ELF-1 (cell line): ENCODE measurements at places on chromosomes 11 and 22.
A peak's percentile ranks its signal among the peaks of the same experiment; 100 is the strongest.

DNA sequence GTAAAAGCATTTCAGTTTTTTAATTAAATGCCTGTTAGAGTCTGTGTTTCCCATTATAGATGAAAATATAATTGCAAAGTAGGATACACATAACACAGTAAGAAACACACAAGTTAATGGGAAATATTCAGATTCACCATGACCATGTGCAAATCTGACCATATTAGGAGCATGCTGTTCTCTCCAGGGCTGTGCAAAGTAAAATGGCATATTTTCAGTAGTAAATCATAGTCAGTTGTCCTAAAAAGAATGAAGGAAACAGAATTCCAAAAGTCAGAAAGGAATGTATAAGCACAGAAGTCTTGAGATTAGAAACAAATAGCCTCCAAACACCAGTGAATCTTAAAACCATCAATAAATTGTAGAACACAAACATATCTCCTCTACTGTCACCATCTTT is 44.4 kb downstream of the CNTN5 start:
- no peak for DNase-seq

DNA sequence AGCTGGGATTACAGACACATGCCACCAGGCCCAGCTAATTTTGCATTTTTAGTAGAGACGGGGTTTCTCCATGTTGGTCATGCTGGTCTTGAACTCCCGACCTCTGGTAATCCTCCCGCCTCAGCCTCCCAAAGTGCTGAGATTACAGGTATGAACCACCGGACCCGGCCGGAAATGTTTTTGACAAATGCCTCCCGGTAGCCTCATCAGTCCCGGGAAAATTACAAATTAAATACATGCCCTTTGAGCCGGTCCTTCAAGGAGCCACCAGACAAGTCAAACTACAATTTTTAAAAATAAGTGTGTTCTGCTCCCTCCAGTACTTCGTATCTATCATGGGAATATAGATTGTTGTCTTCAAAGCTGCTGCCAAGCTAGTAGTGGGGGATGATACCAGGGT is 17.5 kb downstream of the WBP2NL start:
- no peak for DNase-seq

GRCh38 chr22:27420817-27421361 is 380.7 kb downstream of the MN1 start:
- DNase-seq = peak; percentile 52

GRCh38 chr11:23205156-23205871 is 345.0 kb upstream of the CCDC179 start:
- DNase-seq = no peak

DNA sequence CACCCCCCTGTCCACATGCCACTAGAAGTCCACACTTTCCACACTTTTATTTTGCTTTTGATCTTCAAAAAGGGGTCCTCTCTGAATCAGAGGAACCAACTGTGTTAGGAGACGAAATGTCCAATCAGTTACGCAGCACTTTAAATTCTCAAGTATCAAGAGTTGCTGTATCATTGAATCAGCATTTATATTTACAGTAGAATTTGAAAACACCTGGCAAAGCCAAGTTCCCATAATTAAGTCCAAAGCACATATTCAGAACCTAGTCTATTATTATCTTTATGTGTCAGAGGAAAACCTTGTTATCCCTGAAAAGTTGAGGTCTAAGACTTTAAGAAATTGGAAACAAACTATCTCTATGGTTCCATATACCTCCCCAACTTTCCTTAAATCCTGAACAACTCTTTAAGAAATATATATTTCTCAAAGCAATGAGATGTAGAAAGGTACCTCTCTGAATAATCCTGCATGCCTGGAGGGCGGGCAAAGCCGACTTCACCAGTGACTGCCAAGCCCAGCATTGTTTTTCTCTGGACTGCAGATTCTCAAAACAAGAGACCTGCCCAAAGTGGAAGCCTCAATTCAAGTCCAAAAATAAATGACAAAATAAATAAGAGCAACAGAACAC is 75.9 kb upstream of the ARFGAP3 start:
- no peak for DNase-seq

DNA sequence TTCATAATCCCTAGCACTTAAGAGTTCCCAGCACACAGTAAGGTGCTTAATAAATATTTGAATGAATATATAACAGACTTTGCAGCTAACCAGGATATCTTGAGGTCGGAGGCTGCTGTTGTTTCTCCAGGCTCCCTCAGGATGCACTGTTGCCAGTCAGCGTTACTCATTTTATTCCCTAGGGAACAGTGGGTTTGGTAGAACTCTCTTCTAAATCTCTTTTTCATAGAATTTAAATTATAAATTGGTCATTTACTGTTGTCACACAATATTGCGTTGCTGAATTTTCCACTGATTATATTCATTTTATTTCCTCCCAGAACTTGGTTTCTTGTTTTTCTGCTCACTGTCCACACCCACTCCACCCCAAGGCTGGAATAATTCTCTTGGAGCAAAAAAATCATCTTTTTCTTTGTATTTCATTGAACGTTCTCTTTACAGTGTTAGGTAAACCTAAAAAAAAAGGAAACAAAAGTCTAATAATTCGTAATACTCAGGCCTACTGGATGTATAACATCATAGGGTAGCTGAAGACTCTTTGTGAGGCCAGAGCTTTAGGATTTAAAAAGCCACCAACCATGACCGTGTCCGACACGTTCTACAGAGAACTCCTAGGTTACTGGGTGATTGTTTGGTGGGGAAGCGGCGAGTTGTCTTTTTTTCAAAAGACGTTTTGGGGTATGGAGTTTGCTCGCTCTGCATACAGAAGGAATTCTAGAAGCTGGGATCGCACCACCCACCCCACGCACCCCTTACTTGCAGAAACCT is 766 bp upstream of the CAPRIN1 start:
- no peak for DNase-seq

DNA sequence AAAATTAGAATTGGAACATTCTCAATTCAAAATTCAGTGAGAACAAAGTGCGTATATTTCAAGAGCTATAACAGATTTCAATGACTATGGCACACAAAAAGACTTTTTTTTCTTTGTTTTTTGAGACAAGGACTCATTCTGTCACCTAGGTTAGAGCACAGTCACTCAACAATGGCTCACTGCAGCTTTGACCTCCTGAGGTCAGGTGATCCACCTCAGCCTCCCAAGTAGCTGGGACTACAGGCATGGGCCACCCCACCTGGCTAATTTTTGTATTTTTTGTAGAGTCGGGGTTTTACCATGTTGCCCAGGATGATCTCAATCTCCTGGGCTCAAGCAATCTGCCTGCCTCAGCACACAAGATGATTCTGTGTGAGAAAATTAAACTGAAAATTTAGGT is 51.5 kb downstream of the PIK3C2A start:
- no peak for DNase-seq

DNA sequence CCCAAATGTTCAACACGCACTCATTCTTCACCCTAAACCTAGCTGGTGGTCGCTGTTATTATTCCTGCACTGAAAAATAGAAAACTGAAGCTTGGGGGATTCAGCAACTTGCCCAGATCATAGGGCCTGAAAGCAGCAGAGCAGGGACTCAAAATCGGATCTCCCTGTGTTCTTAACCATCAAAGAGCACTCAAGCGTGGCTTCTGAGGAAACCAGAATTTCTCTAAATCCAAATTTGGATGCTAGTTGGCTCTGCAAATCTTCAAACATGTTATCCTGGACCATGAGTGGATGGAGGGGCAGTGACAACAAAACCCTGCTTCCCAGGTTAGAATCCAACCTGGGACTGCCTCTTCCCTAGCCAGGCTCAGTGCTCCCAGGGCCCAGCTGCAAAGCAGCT is 11.6 kb upstream of the ARAP1 start:
- DNase-seq = no peak

- DNase-seq = no peak
Observed at GRCh38 chr11:104003491-104003890, 32.9 kb upstream of the DDI1 start.

GRCh38 chr11:10561043-10561818 is 7.2 kb downstream of the LYVE1 start:
- no peak for DNase-seq

- DNase-seq = no peak
Observed at GRCh38 chr11:129613071-129613470, 202.6 kb upstream of the TMEM45B start.

DNA sequence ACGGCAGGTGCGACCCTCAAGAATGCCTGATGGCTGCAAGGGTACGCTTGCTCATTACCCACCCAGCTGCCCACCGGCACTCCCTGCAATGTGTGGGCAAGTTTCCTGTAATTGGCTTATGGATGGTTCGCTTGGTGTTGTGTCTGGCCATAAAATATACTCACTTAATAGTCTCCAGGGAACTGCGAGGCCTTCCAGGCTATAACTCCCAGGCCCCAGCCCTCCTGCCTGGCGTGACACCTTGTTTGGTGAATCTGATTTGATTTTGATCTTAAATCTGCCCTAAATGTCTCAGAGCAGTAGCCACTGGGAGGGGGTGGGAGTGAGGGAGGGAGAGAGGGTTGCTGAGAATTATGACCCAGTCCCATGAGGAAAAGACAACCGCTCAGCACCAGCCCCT is 572.2 kb downstream of the BUD13 start:
- DNase-seq = no peak

DNA sequence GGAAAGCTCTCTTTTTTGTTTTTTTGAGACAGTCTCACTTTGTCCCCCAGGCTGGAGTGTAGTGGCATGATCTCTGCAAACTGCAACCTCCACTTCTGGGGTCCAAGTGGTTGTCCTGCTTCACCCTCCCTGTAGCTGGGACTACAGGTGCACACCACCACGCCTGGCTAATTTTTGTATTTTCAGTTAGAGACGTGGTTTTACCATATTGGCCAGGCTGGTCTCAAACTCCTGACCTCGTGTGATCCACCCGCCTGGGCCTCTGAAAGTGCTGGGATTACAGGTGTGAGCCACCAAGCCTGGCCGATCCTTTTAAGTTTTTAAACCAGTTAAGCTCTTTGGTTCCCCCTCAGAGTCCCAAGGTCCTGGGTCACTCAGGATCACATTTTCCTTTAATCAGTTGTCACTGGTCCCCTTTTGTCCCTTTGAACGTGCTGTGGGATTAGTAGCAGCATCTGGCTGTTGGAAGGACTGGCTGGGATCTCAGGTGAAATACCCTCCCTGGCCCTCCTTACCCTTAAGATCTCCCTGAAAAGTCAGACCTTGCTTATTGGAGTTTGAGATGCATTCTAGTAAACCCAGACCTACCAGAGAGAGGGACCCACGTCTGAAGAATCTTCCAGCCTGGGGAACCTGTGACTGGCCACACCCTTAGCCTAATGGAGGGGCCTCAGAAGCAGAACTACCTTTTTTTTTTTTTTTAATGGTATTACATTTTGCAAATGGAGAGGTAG is 8.1 kb downstream of the MALAT1 start:
- DNase-seq = peak; percentile 95

GRCh38 chr22:41929418-41929810 is 2.8 kb upstream of the TNFRSF13C start:
- DNase-seq = no peak

DNA sequence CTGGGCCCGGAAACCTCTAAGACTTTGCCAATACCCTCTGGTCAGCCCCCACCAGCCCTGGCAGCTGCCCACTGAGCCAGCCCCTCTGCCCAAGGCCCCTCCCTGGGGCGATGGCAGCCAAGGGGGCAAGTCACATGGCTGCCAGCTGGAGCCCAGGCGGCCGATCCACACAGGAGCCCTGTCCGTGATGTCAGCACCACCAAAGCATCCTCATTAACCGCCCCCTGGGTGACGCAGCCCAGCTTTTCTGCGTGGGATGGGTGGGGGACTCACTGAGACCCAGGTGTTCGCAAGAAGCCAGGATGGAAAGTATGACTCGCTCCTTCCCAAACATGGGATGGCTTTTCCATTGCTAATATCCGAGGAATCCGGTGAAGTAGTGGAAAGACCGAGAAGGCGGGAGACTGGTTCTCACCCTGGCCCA is 46.6 kb upstream of the WNT7B start:
- no peak for DNase-seq

- no peak for DNase-seq
Observed at GRCh38 chr11:86551288-86552092, 120.9 kb downstream of the ME3 start.

DNA sequence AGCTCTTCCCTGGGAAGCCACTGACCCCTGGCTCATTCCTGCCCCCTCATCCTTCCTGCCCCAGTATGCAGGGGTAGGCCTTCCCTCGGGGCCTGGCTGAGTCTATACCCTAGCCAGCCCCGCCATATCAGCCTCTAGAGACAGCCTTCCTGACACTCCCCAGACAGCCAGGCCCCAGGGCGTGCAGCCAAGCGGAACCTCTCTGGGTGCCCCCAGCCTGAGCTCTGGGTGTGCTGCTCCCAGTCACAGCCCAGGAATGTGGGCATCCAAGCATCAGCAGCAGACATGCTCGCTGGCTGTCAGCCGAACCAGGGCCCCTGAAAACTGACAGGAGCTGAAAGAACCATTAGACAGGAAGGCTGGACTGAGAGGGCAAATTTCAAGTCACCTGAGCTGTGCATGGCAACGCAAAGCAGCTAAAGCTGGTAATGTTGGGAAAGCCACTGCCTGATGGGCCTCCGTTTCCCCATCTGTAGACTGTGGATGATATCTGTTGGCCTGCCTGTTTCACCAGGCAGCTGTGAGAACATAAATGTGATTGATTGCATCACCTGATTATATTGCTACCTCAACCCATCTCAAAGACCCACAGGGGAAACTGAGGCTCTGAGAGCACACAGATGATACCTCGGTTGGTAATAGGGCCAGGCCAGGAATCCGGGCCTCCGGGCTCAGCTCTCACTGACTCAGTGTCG is 93.2 kb downstream of the LRRC32 start:
- DNase-seq = peak; percentile 96

DNA sequence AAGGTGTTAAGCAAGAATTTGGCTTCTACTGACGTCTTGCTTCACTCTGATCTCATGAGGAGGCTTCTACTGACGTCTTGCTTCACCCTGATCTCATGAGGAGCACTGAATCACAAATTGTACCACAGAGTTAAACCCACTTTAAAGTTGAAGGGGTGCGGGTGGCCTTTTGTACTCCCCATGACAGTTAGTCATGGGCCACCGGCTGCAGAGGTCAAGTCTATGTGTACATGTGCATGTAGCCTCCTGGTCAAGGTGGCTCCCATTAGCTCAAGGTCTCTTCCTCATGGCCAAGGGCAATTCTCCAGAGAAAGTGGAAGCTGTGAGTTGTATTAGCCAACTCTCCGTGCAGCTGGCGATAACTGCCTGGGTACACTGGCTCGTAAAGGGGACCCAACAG is 23.1 kb upstream of the FZD4 start:
- no peak for DNase-seq

GRCh38 chr11:3894128-3894731 is 38.8 kb downstream of the STIM1 start:
- DNase-seq = peak; percentile 38
